ENCODE measurements at places on chromosomes 6 and 20.

DNA sequence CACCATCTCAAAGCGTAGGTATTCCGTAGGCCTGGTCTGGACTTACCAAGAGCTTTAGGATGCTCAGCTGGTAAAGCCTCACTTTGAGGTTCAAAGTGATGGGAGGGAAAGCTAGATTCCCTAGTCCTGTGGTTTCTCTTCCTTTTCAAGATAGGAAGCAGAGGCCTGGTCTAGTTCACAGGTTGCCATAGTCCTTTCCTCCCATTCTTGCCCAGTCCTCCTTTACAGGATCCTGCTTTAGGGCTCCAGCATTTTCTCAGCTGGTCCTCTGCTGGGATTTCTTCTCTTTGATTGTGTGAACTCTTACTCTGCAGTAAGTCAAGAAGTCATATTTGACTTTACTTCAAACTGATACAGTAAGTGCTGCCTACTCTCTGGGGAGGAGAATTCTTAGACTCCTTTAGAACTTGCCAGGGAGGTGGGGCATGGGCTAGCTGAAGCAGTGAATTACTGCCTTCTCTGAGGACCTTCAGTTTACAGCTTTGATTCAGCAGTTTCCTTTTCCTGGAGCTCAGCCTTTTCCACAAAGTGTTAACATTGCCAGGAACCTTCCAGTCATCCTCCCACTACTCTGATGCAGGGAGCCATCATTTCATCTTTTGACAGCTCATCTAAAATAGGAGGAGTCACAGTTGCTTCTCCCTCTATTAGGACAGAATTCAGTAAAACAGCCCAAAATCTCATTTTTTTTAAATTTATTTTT lies 42.8 kb upstream of the PLCG1 start:
- DNase-seq = no peak

DNA sequence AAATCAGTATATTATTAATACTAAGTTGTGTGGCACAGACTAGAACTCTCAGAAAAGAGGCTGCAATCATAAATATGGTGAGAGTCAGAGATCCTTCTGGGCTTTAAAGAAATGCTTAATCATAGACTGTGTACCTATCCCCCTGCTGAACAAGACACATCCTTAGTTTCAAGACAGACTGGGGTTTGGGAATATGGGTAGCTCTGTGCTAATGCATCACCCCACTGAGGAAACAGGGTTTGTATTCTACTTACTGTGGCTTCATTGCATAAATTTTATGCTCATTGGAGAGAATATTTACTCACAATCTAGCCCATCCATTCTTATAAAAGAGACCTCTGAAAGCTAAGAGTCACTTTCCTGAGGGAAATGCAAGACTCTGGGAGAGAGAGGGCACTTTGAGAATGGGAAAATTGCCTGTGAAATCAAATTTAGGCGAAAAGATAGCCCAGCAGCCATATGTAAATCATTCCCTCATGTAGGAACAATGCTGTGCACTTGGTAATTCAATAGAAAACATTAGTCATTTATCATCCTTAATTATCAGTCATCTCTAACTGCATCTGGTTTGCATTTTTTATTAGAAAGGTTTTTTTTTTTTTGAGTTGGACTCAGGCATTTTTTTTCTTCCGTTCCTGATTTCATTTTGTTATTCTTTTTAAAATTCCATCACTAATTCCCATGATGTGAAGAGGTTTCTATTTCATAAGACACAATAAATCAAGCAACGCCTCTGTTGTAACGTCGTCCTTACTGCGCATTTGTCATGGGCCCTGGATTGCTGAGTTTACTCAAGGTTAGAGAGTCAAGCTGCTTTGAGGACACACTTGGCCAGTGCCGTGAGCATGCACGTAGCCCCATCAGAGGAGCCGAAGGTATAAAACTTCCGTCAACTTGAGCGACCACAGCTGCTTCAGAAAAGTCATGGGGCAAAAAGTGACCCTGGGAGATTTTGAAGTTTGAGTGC lies 91.8 kb downstream of the TRMT11 start:
- DNase-seq = peak; percentile 69

GRCh38 chr6:12289365-12289919 lies 719 bp upstream of the EDN1 start:
- peak; percentile 46 for DNase-seq

- no peak for DNase-seq
Measured at GRCh38 chr6:100452998-100453397, 11.7 kb downstream of the SIM1 start.

- DNase-seq = no peak
Measured at GRCh38 chr6:40743690-40744446, 156.7 kb upstream of the LRFN2 start.

DNA sequence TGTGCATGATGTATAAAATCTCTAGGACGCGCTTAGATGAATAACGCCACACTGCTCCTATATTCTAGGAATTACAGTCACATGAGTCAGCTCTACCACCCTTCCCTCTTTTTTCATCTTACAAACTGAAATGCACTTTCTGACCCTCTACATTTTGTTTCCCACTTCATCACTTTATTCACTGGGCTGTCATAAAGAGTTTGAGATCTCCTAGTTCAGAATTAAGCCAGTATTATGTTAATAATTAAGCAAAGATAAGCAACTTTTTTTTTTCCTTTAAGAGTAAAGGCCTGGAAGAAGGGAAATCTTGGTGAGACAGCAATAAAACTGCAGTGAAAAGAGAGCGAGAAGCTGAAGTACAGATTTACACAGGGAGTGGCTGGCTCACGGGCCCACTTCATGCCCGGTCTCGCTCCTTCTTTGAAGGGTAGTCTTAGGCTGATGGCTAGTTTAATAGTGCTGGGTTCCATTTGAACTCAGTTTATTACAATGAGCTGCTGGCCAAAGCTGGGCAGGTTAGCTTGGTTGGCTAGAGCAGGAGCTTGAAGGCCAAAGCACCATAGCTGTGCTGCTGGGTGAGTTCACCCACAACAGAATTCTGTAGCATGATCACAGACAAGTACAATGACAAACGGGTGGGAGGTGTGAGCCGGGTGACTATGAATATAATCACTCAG lies 110.6 kb downstream of the MAP7 start:
- DNase-seq = no peak

GRCh38 chr6:551405-551804 lies 105.5 kb downstream of the HUS1B start:
- no peak for DNase-seq

DNA sequence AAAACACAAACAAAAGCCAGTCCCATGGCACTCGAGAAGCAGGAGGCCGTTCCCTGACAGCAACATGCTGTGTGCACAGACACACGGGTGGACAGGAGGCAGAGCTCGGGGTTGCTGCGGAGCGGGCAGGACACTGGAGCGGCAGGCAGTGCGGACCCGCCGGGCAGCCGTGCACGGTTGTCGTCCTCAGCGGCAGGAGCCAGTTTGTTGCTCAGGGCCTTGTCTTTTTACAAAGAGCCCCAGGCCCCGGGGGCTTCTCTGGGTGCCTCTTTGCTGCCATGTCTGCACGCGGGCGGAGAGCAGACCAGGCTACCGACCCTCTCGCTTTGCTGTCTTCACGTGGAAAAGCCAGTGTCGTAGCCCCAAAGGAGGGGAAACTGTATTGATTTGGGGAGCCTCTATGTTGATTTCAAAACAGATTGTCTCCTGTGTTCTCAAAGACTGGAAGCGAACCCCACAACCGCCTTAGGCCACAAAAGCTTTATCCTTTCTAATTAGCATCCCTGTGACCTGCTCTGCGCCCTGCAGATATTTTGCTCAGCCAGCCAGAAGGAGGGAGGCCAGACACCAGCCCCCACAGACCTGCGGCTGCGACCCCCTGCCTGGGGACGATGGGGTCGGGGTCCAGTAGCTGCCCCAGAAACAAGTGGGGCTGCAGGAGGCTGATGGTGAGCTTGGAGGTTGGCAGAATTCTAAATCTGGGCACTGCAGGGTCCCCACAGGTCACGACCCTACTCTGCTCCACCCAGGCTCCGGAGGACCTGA lies 50.2 kb downstream of the ERMARD start:
- DNase-seq = no peak

- no peak for DNase-seq
Measured at GRCh38 chr6:139640448-139640847, 266.0 kb upstream of the CITED2 start.

- peak; percentile 52 for DNase-seq
Measured at GRCh38 chr6:129667621-129668020, 42.4 kb downstream of the ARHGAP18 start.

All from fibroblast of gingiva (primary cell).